Dorsolateral prefrontal cortex (tissue), 122 donors: ENCODE measurements at places on chromosomes 13 and 19. TPM values are rescaled to one million over a fixed set of nuclear protein-coding genes. Genes with fewer than 3 reads are reported as not detected.

DNA sequence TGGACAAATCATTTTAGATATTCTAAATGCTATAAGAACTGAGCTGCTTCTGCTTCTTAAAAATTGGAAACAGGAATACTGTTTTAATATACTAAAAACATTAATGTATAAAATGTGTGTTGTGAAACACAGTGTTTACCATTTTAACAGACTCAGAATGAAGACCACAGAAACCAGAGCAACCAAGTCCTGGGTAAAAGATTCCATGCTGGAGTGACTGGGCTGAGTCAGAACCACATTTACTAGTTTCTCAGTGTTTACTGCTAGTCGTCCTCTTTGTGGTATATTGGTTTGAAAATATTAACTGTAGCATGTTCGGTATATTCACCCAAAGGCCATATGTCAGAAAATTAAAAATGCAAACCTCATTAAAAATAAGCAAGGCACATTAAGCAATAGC, 31.9 kb downstream of the ANKRD10 start:
- DNase-seq = no peak

DNA sequence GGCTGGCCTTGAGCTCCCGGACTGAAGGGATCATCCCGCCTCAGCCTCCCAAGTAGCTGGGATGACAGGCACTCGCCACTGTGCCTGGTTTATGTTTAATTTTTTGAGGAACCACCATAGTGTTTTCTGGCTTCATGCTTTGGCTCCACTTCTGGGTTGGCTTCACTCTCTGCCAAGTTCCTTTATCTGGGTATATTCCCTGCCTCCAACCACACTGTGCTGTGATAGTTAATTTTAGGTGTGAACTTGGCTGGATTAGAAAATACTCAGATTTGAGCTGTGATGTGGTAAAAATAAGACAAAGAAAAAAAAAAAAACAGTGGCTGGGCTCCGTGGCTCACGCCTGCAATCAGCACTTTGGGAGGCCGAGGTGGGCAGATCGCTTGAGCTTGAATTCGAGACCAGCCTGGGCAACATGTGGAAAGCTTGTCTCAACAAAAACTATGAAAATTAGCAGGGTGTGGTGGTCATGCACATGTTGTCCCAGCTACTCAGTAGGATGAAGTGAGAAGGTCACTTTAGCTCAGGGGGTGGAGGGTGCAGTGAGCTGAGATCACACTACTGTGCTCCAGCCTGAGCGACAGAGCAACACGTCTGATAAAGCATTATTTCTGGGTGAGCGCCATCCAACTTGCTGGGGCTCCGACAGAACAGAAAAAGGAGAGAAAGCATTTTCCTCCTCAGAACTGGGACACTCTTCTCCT, 7.5 kb upstream of the ILF3 start:
- no peak for DNase-seq

The AMH gene
- total RNA-seq = 5.8 TPM

GRCh38 chr19:8513687-8514504, at the start of gene ZNF414:
ZNF414 (minus strand) TSS chr19:8514167; CDS start chr19:8514046, 121 bp downstream.
- peak; percentile 96 for DNase-seq

DNA sequence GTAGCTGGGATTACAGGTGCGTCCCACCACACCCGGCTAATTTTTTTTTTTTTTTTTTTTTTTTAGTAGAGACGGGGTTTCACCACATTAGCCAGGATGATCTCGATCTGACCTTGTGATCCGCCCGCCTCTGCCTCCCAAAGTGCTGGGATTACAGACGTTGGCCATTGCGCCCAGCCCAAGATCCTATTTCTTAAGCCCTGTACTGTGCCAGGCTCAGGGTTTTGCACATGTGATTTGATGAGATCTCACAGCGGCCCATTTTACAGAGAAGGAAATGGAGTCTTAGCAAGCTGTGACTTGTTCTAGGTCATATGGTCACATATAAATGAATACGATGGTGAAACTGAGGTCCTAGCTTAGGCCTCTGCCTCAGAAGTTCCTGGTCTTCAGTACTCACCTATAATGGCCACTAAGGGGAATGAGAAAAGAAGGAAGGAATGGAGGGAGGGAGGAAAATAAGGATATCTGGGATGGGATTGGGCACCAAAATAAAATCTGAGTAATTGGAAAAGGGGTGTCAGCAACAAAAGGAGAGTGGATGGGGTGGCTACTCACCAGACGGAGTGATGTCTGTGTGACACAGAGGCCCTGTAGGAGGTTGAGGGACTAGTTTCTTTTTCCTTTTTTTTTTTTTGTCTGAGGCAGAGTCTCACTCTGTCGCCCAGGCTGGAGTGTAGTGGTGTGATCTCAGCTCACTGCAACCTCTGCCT, 1.3 kb downstream of the OSCAR start:
- no peak for DNase-seq

GRCh38 chr13:98158172-98158899, 15.4 kb downstream of the FARP1 start:
- DNase-seq = no peak

The REEP6 gene
- total RNA-seq = 12.1 TPM

DNA sequence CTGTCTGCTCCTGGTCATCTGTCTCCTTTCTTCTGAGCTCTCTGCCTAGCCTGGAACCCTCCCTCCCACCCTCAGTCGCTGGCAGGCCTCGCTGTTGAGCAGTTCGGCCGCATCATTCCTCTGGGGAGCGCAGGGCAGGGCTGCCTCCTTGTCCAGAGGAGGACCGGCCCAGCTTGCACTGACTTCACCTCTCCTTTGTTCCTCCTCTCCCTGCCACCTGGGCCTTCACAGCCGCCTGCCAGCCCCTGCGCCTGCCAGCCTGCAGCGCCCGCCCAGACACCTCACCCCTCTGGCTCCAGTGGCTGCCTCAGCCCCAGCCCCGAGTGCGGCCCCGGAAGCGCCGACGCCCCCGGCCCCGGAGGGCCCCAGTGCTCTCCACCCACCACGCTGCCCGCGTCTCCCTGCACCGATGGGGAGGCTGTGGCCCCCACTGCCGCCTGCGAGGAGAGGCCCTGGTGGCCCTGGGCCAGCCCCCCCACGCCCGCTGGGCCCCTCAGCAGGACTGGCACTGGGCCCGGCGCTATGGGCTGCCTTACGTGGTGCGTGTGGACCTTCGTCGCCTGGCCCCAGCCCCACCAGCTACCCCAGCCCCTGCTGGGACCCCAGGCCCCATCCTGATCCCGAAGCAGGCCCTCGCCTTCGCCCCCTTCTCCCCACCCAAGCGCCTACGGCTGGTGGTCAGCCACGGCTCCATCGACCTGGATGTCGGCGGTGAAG, 7.2 kb downstream of the KMT5C start:
- no peak for DNase-seq

The CRTC1 gene
- 82.4 TPM for total RNA-seq

GRCh38 chr13:98556968-98557631, 19.8 kb downstream of the STK24 start:
- DNase-seq = no peak

DNA sequence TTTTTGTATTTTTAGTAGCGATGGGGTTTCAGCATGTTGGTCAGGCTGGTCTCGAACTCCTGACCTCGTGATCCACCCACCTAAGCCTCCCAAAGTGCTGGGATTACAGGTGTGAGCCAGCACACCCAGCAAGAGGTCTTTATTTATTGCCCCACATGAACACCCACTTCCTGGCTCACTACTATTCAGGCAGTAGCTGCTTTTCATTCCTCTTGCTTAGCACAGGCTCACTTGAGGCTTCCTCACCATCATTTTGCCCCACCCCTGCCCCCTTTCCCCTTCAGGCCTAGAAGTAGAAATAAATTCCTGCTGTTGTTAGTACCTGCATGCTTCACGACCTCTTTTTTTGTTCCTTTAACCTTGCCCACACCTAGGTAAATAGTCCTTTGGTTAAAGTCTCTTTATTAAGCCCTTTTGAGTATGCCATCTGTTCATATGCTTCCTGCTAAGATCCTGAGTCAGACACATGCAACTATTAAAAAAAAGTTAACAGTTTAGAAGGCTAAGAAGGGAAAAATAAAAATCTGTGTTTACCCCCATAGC, 33.5 kb upstream of the ITM2B start:
- DNase-seq = no peak

The NFIX gene
- total RNA-seq = 282 TPM

The ACTMAP gene
- 4.3 TPM for total RNA-seq

The ZNF71 gene
- 17.5 TPM for total RNA-seq

DNA sequence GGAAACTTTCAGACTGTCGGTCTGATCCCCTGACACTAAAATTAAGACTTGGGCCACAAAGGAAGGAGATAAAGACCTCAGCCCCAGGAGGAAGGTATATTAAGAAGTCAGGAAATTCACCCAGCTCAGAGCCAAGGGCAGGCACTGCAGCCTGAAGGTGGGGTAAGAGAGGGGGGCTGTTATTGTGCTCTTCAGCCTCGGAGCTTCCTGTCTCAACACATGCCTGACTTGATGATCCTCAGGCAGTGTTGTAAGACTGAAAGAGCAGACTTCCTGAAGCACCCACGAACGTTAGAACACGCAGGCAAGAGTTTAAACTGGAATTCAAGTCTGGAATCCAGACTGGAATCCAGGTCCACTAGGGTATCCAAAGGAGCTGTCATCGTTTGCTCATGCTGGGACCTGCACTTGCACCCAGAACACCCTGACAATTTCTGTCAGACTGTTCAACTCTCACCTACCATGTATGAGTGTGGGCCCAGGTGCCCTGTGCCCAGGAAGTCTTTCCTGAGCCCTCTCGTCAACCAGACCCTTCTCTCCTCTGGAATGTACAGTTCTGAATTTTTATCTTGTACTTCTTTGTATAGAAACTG, 10.7 kb upstream of the FLT1 start:
- DNase-seq = no peak

GRCh38 chr19:15283141-15283883, 49.0 kb downstream of the BRD4 start:
- DNase-seq = peak; percentile 53

The CXCL17 gene
- total RNA-seq = not detected

- no peak for DNase-seq
These were observed 25.6 kb downstream of the NOSIP start for GRCh38 chr19:49554701-49555181.

The TRPM4 gene
- 16.4 TPM for total RNA-seq

The ZNF573 gene
- total RNA-seq = 31.8 TPM

The MCEMP1 gene
- 1.5 TPM for total RNA-seq

The LRRC8E gene
- not detected for total RNA-seq

GRCh38 chr13:75645141-75645540, 9.0 kb downstream of the LMO7 start:
- no peak for DNase-seq

DNA sequence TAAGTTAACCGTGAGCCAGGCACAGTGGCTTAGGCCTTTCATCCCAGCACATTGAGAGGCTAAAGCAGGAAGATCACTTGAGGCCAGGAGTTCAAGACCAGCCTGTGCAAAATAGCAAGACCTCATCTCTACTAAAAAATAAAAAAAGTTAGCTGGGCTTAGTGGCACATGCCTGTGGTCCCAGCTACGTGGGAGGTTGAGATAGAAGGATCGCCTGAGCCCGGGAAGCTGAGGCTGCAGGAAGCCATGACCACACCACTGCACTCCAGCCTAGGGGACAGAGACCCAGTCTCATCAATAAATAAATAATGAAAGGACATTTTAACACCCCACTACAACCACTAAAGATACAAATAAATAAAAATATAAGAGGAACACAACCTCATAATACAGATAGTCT, 21.6 kb downstream of the LSM14A start:
- DNase-seq = no peak

DNA sequence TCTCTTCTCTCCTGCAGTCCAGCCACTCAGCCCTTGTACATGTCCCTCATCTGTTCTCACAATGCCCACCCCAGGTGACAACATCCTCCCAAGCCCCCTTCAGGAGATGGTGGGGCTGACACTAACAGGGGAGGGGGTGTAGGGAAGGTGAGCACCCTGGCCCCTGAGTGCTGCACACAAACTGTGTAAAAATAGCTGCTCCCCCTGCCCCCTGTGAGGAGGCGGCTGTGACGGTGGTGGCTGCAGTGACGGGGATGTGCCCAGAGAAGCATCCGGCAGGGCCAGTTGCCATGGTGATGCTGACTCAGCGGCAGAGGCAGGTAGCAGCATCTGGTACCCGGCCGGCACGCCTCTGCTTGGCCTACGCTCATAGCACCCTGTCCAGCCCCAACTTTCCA, 13.0 kb upstream of the JUND start:
- peak; percentile 87 for DNase-seq

The C1QTNF9B gene
- not detected for total RNA-seq

- peak; percentile 93 for DNase-seq
These were observed at the start of gene PNMA8B for GRCh38 chr19:46495786-46496099. PNMA8B (minus strand) TSS chr19:46495867; CDS start chr19:46495465, 402 bp downstream.

DNA sequence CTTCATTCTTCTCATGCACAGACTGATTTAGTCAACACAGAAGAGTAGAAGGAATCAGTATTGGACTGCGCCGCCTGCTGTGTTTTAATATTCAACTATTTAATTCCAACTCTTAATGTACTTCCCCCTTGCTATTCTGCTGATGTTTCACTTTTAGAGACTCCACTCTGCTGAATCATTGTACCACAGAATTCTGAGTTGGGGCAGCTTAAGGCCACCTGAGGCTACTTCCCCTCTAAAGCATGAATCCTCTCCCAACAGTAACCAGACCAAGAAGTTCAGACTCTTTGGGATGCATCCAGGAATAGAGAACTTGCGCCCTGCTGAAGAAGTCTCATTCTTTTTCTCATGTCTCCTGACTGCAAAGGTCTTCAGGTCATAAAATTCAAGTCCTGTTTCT, 708.8 kb downstream of the UQCRFS1 start:
- DNase-seq = no peak

The ZNF91 gene
- 178 TPM for total RNA-seq

The DMKN gene
- 32.2 TPM for total RNA-seq

The CYP2A6 gene
- total RNA-seq = not detected

- peak; percentile 11 for DNase-seq
These were observed 58.0 kb upstream of the F7 start for GRCh38 chr13:113047587-113047986.

- DNase-seq = no peak
These were observed 214.7 kb upstream of the MIR17HG start for GRCh38 chr13:91132786-91133185.

- DNase-seq = no peak
These were observed 10.3 kb downstream of the ATG4D start for GRCh38 chr19:10553943-10554381.

The NAT14 gene
- 50.7 TPM for total RNA-seq

The ZNF460 gene
- 99.9 TPM for total RNA-seq

DNA sequence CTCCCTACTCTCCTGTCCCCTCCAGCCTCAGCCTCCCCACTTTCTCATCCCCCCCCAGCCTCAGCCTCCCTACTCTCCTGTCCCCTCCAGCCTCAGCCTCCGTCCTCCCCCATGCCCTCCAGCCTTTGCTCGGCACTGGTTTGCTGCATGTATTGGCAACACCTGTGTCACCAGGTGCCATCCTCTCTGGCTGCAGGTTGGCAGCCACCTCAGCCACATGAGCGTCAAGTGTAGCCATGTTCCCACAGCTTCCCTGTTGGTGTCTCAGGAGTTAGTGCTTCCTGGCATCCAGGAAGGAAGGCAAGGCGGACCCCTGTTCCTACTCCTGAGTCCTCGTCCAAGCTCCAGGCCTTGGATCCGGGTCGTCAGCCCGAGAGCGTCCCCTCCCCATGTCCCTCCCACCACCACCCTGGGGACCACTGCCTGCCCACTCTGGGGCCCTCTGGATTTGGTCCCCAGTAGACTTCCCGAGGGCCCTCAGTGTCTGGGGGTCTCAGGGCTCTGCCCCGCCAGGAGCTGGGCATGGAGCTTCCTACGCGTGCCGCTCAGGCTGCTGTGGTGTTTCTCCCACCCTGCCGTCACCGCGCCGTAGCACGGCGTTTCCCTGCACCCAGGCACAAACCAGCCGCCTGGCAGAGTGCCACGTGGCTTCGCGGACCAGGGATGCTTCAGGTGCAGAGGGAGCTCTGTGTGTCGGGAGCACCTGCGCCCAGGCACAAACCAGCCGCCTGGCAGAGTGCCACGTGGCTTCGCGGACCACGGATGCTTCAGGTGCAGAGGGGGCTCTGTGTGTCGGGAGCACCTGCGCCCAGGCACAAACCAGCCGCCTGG, 128.3 kb upstream of the MCF2L start:
- DNase-seq = peak; percentile 30
